ENCODE measurements at places on chromosomes 3 and 15.
A peak's percentile ranks its signal among the peaks of the same experiment; 100 is the strongest.

GRCh38 chr3:59563966-59564365 lies 514.1 kb upstream of the CFAP20DC start:
- no peak for DNase-seq

DNA sequence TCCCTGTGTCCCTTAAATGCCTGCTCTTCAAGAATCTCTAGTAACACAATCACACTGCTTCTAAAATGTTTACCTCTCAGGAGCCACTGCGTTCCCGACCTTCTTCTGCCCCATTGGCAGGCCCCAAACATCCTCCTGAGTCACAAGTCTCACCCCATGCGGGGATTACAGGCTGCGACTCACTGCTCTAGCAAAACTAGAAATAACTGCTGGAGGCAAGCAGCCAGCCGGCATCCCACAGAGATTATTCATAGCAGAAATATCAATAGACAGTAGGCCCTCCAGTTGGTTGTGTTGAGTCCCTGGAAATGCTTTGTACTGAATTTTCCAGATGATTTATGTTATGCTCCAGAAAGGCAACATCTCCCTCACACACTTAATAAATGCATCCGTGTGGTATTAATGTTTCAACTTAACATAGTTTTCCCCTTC lies 64.8 kb downstream of the RFTN1 start:
- no peak for DNase-seq

- DNase-seq, result no peak
These were observed 143.7 kb downstream of the NR1D2 start for GRCh38 chr3:24088782-24089181.

- no peak for DNase-seq
These were observed 128.4 kb upstream of the IGF1R start for GRCh38 chr15:98519767-98520550.

DNA sequence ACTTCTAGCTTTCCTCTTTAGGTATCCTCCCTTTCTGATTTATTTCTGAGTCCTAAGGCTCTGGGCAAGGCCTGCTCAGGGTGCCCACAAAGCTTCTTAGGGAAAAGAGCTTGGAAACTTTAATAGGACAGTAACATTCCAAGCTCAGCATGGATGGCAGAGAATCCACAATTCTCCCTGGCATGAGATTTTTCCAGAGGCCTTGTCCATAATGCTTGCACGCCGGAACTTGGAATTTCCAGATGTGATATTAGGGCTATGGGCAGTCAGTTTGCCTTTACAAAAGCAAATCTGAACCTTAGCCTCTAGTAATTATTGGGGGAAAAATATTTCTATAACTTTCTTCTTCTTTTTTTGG lies 139.0 kb upstream of the RBMS3 start:
- DNase-seq, result no peak

- DNase-seq, result no peak
These were observed 24.9 kb downstream of the HACL1 start for GRCh38 chr3:15576475-15576874.

DNA sequence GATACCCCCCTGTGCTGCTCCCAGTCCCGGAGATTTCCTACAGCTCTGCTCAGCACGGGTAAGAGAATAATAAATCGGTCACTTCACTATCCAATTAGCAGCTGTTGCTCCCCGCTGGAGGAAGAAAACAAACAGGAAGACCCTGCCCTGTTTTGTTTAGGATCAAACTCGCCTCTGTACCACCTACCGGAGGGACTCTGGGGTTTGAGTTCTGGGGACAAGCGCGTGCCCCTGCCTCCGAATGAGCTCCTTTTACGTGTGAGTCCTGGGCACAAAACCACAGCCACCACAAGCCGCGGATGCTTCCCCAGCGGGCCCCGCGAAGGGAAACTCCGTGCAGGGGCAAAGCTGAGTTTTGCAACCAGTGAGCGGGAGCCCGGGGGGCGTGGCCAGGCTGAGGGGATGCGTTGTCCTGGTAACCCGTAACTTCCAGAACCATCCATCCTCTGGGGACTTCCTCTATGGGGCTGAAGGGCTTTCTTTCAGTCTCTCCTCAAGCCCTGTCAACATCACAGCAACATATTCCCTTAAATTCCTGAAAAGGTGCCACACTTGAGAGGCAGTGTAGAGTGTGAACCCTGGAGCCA lies 315.7 kb upstream of the PROK2 start:
- DNase-seq, result peak; percentile 79

- DNase-seq, result no peak
These were observed 191.0 kb downstream of the EPHB1 start for GRCh38 chr3:134985864-134986715.

- DNase-seq, result no peak
These were observed 153.6 kb upstream of the BHLHE40 start for GRCh38 chr3:4825436-4826236.

DNA sequence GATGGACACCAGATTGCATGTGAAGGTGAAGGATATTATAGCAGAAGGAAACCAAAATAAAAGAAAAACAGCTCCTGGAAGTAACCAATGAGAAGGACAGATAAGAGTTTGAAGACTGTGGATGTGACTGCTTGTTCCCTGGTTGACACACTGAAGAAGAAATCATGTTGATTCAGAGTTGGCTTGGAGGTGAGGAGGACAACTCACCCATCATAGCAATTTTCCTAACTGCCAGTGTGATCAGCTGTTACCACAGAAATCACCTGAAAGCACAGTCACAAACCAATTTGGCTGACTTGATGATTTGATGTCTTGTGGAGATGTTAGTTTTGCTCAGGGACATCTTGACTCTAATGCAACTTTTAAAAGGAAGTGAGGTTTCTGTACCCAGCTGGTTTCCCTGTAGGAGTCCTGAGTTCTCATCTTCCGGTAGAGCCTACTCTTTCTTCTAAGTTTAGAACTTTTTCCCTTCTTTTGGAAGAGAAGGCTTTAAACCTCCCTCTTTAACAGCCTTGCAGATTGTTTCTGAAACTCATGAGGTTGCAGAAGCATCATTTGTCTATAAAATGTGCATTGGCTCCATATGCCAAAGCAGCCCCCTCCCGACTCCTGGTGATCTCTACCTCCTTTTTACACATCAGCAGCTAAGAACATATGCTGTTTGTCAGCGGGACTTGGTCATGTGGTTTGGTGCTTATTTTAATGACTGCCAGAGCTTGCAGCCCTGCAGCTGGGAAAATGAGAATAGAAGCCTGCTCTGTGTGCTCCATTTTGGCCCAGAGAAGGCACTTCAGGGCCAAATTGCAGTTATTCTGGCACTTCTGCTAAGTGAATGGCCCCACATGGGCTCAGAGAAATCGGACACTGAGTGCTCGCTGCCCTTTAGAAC lies 10.3 kb downstream of the ATG7 start:
- DNase-seq, result no peak

GRCh38 chr3:59101231-59101736 lies 51.5 kb upstream of the CFAP20DC start:
- no peak for DNase-seq

DNA sequence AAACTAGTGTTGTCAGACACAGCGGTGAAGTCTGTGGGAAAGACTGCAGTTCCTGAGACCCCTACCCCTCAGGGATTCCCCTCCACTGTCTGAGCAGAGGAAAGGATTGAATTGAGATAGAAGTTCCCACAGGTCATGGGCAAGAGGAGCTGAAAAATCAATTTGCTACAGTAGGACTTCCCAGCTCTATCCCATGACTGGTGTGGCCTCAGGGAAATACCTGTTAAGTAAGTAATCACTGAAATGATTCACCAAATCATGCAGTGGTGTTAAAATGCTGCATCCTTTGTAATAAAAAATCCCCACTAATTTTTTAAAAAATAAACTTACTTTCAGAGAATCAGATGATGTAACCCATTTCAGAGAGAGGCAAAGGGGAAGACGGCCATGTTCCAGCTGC lies 45.0 kb upstream of the SPRED1 start:
- no peak for DNase-seq

DNA sequence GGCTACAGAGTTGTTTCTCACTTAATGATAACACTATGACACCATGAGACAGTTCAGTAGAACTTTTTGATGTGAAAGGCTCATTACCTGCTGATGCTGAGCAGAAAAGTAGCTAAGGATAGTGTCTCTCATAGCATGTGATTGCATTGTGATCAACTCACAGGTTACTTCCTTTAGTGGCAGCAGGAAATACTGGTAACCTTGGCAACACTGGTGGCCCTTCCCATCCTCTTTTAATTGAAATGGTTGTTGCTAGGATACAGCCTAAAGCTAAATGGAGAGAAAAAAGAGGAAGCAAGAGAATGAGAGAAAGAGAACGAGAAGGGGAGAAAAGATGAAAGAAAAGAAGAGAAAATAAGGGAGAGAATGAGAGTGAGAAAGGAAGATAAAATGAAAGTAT lies 204.7 kb upstream of the GAP43 start:
- no peak for DNase-seq

- DNase-seq, result no peak
These were observed 17.0 kb downstream of the ILDR1 start for GRCh38 chr3:122004991-122005565.

GRCh38 chr3:56980798-56981390 lies 79.6 kb upstream of the SPATA12 start:
- no peak for DNase-seq

- no peak for DNase-seq
These were observed 57.2 kb upstream of the UTS2B start for GRCh38 chr3:191387441-191388077.

DNA sequence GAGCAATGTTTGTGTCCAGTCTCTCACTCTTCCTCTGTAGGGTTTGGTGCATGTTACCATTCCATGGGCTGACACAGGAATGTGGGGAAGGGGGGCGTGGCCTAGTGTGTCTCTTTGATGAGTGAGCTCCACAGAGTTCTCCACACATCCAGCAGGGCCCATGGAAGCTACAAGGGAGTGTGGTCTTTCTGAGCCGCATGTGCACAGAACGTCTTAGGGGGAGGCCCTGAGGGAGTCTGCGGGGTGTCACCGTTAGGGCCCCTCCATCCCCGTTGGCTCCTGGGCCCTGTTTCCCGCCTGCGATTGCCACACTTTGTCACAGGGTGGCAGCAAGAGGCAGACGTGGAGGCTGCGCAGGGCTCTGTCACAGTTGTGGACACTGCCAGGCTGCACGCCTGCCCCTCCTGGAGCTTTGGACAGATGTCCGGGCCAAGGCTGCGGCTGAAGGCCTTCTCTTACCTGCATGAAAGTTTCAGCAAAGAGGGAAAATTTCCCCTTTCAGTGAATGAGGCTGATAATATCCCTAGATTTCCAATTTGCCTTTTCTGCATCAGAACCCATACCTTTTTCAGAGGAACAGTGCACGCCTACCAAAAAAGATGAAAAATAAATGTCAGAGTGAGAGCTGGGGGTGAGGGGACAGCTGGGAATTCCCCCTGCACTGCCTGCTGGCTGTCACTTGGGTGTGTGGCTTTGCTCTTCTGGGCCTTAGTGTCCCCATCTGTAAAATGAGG lies 24.3 kb downstream of the CACNA2D3 start:
- no peak for DNase-seq
